ENCODE measurements at places on chromosomes 12 and 14.

GRCh38 chr14:71318097-71318459, 410.8 kb downstream of the PCNX1 start:
- H3K4me3 ChIP-seq = no peak overlapping the region
- no peak for DNase-seq
- H3K36me3 ChIP-seq = no peaks in the 10 kb centered on the region

DNA sequence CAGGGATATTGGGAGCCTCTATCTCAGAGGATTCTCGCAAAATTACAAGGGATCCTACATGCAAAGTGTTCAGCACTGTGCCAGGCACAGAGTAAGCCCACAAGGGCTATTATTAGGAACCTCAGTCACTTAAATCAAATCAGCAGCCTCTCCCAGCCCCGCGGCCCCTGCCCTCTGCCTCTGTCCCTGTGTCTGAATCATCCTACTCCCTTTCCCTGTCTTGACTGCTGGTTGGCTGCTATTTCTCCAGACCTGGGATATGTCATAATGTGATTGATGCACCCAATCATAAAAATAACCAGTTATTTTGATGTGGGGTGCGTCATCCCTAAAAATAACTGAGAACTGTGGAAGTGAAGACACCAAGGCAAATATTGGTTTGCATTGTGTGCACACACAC, 176.3 kb downstream of the KSR2 start:
- no peaks in the 10 kb centered on the region for H3K4me1 ChIP-seq
- H3K4me3 ChIP-seq = no peak overlapping the region
- H3K27me3 ChIP-seq = no peaks in the 10 kb centered on the region
- H3K27ac ChIP-seq = no peak overlapping the region
- DNase-seq = no peak

DNA sequence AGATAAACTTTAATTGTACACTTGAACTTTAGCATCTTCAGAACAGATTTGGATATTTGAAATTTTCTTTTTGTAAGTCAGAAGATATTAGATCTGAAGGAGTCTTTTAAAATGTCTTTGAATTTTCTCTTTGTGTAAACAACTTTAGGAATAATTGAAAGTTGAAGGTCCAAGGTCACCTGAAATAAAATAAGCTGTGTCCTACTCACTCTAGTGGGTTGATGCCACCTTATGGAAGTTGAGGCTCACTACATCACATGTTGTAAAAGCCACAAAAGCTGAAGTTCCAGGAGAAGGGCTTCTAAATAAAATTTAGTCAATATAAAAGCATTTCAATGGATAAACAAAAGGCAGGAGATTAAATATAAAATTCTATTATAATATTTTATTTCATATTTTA, 122.0 kb upstream of the ATXN7L3B start:
- H3K27me3 ChIP-seq = no peaks in the 10 kb centered on the region
- H3K4me1 ChIP-seq = no peaks in the 10 kb centered on the region
- DNase-seq = no peak

- H3K27me3 ChIP-seq = no peaks in the 10 kb centered on the region
- DNase-seq = no peak
- no peak overlapping the region for H3K4me3 ChIP-seq
- H3K36me3 ChIP-seq = no peaks in the 10 kb centered on the region
Measured at GRCh38 chr12:10362325-10362724, 27.5 kb downstream of the KLRK1 start.

GRCh38 chr14:33026850-33027430, 88.3 kb downstream of the NPAS3 start:
- no peaks in the 10 kb centered on the region for H3K36me3 ChIP-seq
- DNase-seq = no peak
- no peak overlapping the region for H3K27ac ChIP-seq
- H3K27me3 ChIP-seq = no peaks in the 10 kb centered on the region
- no peaks in the 10 kb centered on the region for H3K4me1 ChIP-seq

DNA sequence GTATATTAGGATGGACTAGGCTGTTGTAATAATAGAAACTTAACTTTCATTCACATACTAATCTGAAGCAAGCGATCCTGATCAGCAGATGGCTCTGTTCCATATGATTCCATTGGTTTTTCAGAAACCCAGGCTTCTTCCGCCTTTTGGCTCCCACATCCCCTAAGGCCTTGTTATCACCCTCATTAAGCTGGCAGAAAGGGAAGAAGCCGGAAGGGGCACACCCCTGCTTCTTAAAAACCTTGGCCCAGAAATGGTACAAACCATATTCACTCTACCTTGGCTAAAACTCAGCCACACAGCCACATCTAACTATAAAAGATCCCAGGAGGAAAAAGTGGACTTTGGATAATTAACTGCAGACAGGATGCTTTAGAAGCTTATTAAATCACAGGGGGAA, 329.2 kb downstream of the PCNX1 start:
- no peaks in the 10 kb centered on the region for H3K27me3 ChIP-seq
- H3K4me1 ChIP-seq = no peaks in the 10 kb centered on the region
- no peak overlapping the region for H3K4me3 ChIP-seq
- no peaks in the 10 kb centered on the region for H3K36me3 ChIP-seq

DNA sequence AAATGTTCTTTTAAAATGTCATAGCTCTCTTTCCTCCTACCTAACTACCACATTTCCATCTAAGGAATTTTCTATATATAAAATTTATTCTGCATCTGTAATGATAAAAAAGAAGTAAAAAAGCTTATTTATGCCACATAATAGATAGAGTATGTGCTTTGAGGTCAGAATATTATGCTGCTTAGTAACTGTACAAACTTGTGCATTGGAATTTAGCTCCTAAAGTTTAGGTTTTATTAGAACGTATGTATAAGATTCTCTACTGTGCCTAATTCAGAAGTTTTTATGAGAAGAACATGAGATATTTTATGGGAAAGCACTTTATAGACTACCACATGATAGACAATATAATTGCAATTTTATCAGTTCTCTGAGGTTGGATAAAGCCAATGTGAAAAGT, 384.6 kb downstream of the SLC16A7 start:
- no peaks in the 10 kb centered on the region for H3K27me3 ChIP-seq
- H3K36me3 ChIP-seq = no peaks in the 10 kb centered on the region
- no peak overlapping the region for H3K4me3 ChIP-seq
- H3K4me1 ChIP-seq = no peaks in the 10 kb centered on the region

DNA sequence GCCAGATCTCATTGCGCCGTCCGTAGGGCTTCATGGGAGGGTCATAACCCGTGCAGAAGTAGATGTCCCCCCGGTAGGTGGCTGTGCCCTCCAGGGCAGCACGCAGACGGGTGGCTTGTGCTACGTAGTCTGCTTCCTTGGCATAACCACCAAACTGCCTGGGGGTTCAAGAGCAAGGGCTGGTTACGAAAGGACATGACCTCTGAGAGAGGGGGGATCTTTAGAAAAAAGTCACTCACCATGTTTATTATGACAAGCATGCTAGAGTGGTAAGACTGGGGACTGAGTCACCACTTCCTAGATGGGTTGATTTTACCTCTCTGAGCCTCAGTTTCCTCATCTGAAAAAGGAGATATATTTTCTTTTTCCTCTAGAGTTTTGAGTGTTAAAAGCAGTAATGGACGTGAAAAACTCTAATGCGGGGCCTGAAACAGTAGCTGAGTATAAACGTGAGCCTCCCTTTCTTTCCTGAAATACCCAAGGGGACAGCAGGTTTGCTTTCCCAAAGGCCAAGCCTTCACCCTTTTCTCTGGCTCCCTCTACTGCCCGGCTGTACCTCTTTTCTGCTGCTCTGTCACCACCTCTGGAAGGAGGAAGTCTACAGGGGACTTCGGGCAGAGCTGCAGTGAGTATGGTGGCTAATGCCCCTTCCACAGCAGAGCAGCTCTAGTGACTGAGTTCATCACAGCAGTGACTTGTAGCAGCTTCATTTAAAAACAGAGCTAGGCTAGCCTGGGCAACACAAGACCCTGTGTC, 23.5 kb upstream of the GPRC5D start:
- H3K4me3 ChIP-seq = no peak overlapping the region
- H3K4me1 ChIP-seq = no peaks in the 10 kb centered on the region
- H3K27me3 ChIP-seq = no peaks in the 10 kb centered on the region
- no peak overlapping the region for H3K27ac ChIP-seq
- H3K36me3 ChIP-seq = peaks cover 41% of the 10 kb centered on the region
- peak; percentile 24 for DNase-seq

- no peak overlapping the region for H3K4me3 ChIP-seq
- H3K27me3 ChIP-seq = no peaks in the 10 kb centered on the region
- no peaks in the 10 kb centered on the region for H3K36me3 ChIP-seq
- no peak for DNase-seq
- no peaks in the 10 kb centered on the region for H3K4me1 ChIP-seq
Measured at GRCh38 chr12:2844786-2845185, 10.0 kb upstream of the NRIP2 start.

GRCh38 chr14:36947362-36947761, 225.0 kb downstream of the SLC25A21 start:
- no peaks in the 10 kb centered on the region for H3K27me3 ChIP-seq
- no peak for DNase-seq
- H3K27ac ChIP-seq = no peak overlapping the region
- no peaks in the 10 kb centered on the region for H3K36me3 ChIP-seq
- H3K4me3 ChIP-seq = no peak overlapping the region

DNA sequence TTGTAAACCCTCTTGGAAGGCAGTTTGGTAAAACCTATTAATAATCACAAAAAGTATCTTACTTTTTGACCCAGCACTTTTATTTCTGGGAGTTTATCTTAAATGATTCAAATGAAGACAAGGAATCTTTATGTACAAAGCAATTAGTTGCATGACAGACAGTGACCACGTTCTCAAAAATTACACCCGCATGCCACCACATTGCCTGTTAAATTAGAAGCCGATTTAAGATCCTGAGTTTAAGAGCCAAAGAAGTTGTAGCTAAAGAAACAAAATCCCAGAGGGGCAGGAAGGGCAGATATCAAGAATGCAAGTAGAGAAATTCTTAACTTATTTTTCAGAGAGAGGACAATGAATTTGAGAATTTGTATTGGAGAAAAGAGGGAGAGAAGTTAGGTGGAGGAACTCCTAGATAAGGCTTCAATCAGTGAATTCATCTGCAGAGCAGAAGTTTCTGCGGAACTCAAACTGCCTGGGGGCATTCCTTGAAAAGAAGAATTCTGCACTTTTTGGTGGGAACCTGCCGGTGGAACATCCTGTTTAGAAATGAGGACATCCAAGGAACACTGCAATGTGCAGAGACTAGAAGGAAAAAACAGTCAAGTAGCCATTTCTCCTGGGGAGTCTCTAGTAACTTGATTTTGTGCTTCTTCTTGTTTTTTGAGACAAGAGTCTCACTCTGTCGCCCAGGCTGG, 1.1 kb upstream of the RIOX1 start:
- H3K27me3 ChIP-seq = no peaks in the 10 kb centered on the region
- no peak for DNase-seq
- H3K4me3 ChIP-seq = no peak overlapping the region
